ENCODE measurements at places on chromosomes 1 and 21.

DNA sequence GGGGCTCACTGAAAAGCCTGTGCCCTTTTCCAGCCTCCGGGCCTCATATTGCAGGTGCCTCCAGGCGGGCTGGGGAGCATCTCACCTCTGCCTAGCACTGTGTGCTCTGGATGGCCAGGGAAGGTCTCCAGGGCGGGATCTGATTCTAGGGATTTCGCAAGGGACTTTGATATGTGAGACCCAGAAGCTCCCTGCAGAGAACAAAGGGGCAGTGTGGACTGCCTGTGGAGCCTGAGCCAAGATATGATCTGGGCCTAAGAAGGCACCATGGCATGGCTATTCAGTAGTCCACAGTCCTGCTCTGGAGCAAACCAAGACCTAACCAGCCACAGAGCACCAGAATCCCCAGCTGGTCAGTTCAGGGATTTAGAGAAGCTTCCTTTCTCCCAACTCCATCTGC is 157.2 kb downstream of the ST6GALNAC5 start:
- DNase-seq = no peak

DNA sequence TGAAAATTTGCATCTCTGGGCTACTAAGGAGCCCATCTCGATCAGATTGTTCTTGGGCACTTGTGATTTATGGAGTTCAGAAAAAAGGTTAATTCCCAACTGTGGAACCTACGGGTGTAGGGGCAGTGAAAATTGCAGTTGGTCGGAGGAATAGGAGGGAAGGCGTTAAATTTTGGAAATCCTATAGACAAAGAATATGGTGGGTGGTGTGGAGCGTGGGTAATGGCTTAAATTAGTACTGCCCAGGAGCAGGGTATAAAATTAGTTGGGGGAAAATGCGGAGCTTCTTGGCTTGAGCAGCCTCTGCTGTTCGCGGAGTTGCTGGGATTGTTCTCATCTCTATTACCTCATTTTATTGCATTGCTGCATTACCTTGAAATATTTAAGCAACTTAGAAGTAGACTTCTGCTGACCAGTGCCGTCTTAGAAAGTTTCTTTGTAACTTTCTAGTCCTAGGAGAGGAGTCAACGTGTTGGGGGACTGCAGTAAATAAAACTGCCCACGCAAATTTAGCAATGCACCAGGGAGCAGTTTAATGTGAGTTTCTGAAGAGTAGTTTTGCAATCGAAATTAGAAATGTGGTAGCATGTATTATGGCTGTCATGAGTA is 514 bp downstream of the S1PR1 start:
- no peak for DNase-seq

- DNase-seq = no peak
Observed at GRCh38 chr1:165726169-165726568, 27.8 kb upstream of the ALDH9A1 start.

- no peak for DNase-seq
Observed at GRCh38 chr1:29860681-29861080, 624.4 kb downstream of the PTPRU start.

- DNase-seq = no peak
Observed at GRCh38 chr21:42089093-42089631, 18.0 kb downstream of the UMODL1 start.

DNA sequence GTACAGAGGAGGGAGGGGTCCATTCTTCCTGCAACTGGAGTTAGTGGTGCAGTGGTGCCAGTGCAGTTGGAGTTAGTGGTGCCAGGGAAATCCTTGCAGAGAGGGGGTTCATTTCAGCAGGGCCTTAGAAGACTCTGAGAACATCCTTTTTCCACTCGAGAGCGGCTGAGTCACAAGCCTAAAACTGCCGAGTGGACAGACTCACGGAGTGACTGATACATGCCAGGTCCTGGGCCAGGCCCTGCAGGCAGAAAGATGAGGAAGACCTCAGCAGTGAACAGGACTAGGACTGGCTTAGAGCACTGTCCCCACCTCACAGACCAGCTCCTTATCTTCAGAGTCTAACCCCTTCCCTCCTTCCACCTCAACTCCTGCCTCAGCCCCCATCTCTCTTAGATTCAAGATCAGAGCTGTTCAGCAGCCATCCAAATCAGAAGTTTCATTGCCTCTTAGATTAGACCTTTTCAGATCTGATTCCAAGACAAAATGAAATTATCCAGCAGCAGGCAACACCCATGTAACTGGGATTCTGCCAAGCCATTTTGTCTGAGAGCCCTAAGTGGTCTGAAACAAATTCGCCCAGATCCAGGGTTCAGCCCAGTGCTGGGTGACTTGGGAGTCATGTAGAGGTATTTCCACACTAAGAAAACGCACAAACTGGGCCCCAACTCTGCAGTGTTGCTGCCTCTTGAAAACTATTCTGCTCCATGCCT is 12.7 kb upstream of the IKBKE start:
- DNase-seq = no peak

GRCh38 chr1:177181280-177181630 is 10.5 kb downstream of the BRINP2 start:
- DNase-seq = no peak

GRCh38 chr1:29243023-29243870 is 6.9 kb downstream of the PTPRU start:
- DNase-seq = no peak

- DNase-seq = no peak
Observed at GRCh38 chr1:117852853-117853553, 76.4 kb downstream of the GDAP2 start.

DNA sequence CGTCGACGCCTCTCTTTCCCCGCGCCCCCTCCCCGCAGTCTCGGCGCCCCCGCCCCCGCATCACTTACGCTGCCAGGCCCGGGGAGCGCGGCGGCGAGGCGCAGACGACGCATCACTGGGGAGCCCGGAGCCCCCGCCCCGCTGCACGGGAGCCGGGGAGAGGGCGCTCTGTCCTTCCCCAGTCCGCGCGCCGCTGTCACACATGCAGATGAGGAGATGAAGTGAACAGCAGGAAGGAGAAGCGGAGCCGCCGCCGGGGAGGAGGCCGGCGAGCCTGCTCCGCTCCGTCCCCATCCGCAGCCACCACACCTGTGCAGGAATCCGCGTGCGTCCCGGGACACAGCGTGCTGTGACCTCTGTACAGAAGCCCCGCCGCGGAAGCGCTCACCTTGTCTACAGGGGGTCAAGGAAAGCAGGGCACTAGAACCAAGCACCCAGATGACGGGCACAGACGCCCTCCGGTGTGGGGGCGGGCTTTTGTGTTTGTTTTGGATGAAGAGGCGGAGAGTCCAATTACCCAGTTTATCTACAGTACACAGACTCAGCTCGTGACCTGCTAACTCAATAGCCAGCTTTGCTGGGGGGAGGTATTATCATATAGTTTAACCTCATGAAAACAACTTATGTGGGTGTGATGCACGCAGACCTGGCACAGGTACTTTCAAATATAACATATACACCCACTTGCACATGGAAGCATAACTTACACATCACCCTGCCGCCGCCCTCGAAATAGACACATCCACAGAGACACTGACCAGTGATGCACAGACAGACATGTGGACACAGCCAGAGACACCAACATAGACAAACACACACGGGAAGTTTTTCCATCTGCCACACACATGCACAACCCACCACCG is 12.4 kb downstream of the KLHDC8A start:
- no peak for DNase-seq

DNA sequence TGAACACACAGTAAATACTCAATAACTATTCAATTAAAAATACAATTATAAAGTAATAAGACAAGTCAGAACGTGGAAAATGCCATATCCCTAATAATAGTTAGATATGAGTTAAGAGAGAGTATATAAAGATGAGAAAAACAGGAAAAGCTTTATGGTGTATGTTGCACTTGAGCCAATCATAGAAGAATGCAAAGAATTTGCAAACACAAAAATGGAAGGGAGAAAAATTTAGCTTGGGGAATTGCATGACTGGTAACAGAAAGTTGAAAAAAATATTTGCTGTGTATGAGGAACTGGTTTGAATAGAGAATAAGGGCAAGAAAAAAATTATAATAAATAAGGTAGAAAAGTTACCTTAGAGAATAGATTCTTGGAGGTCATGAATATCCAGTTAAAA is 739.6 kb upstream of the CXADR start:
- no peak for DNase-seq

- no peak for DNase-seq
Observed at GRCh38 chr1:181010789-181011188, 11.9 kb downstream of the STX6 start.

GRCh38 chr1:170010443-170010842 is 64.1 kb downstream of the KIFAP3 start:
- no peak for DNase-seq

DNA sequence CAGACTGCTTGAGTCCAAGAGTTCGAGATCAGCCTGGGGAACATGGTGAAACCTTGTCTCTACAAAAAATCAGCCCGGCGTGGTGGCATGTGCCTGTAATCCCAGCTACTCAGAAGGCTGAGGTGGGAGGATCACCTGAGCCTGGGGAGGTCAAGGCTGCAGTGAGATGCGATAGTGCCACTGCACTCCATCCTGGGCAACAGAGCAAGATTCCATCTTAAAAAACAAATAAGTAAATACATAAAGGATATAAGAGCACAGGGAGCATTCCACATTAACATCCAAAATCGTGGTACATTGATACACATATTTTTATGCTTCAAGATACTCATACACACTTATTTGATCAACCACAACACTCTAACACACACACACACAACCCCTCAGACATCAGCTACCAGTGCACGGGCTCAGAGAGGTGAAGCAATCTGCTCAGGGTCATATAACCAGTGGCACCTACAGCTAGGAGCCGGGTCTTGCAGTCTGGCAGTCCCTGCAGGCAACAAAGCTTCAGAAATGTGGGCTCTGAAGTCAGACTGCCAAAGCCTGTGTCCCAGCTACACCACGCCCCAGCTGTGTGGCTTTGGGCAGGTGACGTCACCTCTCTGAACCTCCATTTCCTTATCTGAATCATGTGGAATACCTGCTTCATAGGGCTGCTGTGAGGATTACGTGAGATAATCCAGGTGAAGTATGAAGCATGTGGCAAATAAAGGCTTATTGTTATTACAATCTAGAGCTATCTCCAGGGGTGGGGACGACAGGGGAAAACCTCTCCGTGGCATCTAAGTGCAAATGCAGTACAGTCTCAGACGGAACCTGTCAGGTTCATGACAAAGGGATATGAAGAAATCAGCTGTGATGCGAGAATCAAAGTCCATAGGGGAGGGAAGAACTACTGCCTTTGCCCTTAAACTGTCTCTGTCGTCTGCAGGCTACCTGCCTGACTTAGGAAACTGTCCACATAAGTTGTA is 4.8 kb upstream of the CRYBG2 start:
- peak; percentile 57 for DNase-seq

DNA sequence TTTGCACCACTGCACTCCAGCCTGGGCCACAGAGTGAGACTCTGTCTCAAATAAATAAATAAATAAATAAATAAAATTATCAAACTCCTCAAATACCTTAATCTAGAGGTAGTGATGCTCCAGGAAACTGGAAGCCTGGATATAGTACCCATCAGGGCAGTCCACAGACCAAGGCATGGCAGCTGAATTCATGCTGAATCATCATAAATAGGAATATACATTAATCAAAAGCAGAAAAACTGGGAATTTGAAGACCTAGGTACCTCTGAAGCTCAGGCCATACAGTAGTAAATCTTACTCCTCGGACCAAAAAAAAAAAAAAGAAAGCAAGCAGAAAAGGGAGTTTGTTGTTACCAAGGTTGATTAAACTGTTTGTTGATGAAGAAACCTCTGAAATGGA is 184.2 kb upstream of the CHODL start:
- DNase-seq = no peak

DNA sequence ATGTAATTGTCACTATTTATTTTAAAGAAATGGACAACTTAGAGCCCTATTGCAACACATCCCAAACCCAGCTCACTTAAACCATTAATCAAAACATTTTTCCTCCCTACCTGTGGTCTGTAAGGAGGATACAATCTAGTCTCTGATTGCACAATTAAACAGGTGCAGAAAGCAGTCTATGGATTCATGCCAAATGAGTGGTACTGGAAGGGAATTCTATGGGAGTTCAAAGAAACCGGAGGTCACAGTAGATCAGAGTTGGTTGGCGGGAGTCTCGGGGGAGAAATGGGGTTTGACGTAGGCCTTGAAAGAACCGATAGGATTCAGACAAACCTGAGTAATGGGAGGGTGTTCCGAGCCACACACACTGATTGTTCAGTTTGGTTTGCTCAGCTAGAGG is 314.9 kb downstream of the KIF26B start:
- no peak for DNase-seq

GRCh38 chr1:187091666-187092065 is 262.9 kb downstream of the PLA2G4A start:
- no peak for DNase-seq

DNA sequence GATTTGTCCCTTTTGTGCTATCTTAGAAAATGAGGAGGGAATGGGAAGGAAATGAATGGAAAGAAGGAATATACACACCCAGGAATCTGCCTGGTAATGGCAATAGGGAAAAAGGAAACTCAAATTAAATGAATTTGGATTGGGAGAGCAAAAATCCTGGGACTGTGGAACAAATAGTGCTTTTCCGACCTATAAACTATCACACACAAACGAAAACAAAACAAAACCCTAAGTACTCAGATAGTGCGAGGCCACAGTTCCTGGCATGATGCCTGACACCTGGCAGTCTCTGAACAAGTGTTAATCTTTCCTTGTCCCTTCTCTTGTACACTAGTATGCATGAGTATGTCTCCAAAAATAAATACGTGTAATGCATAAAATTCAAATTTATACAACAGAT is 319.8 kb upstream of the SPAG17 start:
- no peak for DNase-seq

- no peak for DNase-seq
Observed at GRCh38 chr1:212232090-212232489, 53.1 kb upstream of the PPP2R5A start.

DNA sequence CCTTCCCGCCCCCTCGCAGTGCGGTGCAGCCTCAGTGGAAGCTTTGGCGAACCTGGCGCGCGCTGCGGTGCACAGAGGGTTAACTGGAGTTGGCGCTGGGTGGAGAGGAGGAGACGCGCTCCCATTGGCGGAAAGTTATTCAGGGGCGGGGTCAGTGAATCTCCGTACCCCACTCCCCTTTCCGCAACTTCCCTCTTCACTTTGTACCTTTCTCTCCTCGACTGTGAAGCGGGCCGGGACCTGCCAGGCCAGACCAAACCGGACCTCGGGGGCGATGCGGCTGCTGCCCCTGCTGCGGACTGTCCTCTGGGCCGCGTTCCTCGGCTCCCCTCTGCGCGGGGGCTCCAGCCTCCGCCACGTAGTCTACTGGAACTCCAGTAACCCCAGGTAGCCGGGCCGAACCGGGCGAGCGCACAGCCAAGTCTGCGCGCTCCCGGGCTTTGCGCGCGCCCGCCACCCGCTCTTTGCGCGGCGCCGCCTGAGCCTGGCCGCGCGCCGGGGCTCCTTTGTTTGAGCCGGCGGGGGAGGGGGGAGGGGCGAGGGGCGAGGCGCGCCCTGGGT is at the start of gene EFNA4:
Gene EFNA4, plus strand, starts transcription at position 191 of the 561 bp plus-strand sequence. Its CDS starts 84 bp downstream, at position 275.
- peak; percentile 71 for DNase-seq

- no peak for DNase-seq
Observed at GRCh38 chr1:226128487-226129075, 58.0 kb downstream of the ACBD3 start.

GRCh38 chr21:15367061-15367626 is 302.3 kb upstream of the NRIP1 start:
- no peak for DNase-seq

- DNase-seq = no peak
Observed at GRCh38 chr1:6743189-6744101, 41.8 kb upstream of the CAMTA1 start.
